IPS-NIHi11 (cell line): ENCODE measurements at places on chromosomes 5 and 9.
A peak's percentile ranks its signal among the peaks of the same experiment; 100 is the strongest.

DNA sequence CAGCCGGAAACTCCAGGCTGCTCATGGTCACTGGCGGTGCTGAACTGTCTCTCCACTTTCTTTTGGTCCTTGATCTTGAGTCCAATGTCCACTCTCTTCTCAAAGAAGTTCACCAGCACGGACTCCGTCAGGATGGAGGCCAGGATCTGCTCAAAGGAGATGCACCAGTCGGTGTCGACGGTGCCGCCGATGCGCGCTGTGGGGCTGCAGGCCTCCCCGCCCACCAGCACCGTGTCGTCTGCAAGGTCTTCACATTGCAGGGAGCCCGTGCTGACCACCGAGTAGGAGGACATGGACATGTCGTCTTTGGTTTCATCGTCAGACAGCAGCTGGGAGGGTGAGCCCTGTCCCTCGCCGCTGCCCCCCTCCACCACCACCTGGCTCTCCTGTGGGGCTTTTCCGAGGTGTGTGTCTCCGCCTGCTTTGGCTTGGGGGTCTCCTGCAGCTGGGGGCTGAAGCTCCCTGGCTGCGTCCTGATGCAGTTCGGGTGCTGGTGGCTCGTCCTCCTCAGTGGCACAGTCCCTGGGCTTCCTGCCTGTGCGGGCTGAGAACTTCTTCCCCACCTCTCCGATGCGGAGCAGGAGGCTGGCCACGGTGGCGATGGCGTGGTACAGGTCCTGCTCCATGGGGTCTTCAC is 5.0 kb upstream of the MRNIP start:
- no peak for DNase-seq

DNA sequence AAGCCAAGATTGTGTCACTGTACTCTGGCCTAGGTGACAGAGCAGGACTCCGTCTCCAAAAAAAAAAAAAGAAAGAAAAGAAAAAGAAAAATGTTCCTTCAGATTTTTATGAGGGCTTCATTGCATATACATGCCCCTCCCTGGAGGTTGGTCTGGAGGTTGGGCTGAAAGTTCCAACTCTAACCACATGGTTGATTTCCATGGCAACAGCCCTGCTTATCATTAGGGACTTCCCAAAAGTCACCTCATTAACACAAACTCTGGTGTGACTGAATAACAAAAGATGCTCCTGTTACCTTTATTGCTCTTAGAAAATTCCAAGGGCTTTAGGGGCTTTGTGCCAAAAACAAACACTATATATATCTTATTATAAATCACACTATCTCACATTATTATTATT is 113.8 kb downstream of the TMC1 start:
- DNase-seq: peak; percentile 48

- no peak for DNase-seq
Observed at GRCh38 chr5:78644741-78645300, 3.8 kb downstream of the LHFPL2 start.

GRCh38 chr9:6302417-6302816 is 25.8 kb upstream of the TPD52L3 start:
- no peak for DNase-seq

- no peak for DNase-seq
Observed at GRCh38 chr9:88653911-88654310, 118.9 kb downstream of the NXNL2 start.

DNA sequence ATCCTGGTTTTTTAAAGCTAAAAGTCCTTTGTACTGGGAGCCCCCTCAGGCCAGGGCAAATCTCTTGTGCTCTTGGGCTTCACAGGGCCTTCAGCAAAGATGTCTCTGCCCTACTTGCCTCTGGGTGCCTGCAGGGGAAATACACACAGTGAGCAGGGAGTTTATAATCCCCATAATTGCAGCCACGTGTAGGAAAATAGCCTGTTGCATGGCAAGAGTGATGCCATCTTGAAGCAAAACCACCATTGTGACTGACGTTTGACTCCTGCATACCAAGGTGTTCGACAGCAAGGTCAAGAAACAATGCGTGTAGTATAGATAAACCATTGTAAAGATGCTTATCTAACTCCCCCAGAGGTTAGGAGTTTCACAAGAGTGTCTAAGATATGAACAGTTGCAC is 11.4 kb upstream of the IL3 start:
- DNase-seq: peak; percentile 2

GRCh38 chr9:35481347-35481975 is 8.4 kb upstream of the RUSC2 start:
- DNase-seq: peak; percentile 57

DNA sequence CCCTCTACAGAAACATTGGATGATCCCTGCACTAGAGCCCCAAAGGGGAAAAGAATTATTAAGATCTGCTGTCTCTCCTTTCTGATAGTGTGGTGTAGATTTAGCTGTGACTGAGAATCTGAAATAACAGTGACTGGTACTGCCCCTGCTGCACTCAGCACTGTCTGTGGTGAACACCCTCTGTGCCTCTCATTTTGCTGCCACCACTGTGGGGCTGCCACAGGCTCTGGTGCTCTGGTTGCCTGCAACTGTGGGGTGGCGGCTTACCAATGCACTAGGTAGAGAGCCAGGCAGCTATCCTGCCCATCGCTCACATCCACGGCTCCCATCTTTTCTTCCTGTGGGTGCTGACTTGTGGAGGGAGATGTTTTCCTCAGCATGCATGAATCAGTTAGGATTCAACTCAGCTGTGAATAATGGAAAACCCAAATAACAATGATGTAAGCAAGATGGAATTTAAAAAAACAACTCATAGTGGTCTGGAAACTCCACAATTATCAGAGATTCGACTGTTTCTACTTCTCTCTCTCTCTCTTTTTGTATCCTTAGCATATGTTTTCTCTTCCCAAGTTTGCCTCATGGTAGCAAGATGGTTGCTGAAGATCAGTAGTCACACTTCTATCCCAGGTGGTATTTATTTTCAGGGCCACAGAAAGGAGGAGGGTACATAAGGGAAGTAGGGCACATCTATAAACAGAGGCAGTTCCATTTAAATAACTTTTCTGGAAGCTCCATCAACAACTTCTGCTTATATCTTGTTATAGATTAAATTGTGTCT is 99.8 kb upstream of the DAP start:
- no peak for DNase-seq

DNA sequence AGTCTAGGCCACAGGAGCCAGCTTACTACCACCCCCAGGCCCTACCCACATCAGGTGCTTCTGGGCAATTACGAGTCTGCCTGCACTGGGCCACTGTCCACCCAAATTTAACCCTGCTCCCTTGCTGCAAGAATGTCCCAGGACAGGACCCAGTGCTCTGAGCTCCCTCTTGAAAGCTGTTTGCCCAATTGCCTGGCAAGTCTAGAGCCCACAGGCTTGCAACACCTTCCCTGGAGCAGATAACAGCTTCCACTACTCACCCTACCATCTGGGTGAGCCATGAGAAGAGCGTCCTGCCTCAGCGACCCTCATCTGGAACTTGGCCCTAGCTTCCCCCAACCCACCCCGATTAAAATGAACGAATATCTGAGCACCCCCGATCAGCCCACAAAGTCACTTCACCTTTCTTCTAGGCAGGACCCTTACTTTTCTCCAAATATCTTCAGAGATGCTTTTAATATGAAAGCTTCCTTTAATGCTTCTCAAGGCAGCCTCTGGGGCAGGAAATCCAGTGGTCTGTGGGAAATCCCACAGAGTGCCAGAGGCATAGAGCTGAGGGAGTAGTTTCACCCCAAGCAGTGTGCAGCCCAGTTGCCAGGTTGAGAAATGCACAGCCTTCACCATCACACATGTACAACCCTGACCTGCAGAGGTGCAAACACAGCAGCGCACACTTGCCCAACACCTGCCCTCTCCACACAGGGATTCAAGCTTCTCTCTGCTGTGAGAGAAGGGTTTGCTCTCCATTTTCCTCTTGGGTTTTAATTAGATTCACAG is 10.6 kb downstream of the ACSL6 start:
- DNase-seq: no peak

DNA sequence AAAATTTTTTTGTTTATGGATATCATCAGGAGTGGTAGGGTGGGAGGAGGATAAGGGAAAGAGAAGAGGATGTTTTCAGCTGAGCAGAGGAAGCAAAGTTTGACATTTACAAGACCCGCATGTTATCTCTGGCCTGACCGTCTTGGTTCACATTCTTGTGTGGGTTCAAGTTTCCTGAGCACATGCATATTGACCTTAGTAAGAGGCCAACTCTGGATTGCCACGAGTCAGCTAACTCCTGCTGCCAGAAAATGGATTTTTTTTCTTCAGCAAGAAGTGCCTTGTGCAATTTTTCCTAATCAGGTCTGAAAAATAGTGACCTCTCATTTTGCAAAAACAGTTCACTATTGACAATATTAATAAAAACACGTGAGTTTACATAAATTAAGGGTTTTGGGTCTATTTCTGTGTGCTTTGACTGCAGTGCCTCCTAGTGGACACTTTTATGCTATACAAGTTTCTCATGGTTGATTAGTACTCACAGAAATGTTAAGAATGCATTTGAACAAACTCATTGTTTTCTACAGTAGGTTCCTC is 27.1 kb upstream of the BASP1 start:
- DNase-seq: peak; percentile 31

DNA sequence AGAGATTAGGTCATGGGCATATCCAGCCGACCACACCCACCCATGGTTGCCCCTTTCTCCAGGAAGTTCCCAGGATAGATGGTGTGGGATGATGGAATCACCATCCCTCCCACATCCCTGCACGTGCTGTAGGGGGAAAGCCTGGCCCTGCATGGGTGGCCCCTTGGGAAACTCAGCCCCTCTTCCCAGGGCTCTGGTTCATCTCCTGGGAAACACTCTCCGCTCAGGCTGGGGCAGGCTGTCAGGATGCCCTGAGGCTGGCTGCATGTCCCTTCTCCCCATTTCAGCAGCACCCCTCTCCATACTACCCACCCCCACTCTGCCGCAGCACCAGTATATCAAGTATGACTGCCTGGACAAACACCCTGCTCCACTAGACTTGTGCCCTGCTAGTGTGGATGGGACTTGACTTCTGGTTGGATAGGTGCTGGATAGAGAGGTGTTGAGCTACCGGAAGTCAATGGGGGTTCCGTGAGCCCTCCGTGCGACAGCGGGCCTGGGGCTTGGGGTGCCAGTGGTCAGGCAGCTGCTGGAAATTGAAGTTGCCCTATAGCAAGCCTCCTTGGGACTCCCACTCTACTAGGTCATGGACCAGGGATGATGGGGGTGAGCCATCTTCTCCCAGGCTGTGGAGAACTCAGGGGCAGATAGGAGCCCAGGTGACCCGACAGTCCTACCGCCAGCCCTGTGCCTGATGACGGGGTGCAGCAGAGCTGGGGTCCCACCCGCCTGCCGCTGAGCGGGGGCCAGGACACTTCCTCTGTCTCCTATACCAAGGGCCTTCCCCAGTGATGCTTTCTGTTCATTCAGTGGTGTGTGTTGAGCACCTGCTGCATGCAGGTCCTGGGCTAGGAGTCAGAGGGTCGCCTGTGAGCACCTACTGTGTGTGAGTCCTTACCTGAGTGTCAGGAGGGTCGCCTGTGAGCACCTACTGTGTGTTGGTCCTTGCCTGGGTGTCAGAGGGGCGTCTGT is 69.4 kb upstream of the COL5A1 start:
- peak; percentile 12 for DNase-seq

- no peak for DNase-seq
Observed at GRCh38 chr5:102591650-102592049, 92.8 kb upstream of the SLCO6A1 start.

DNA sequence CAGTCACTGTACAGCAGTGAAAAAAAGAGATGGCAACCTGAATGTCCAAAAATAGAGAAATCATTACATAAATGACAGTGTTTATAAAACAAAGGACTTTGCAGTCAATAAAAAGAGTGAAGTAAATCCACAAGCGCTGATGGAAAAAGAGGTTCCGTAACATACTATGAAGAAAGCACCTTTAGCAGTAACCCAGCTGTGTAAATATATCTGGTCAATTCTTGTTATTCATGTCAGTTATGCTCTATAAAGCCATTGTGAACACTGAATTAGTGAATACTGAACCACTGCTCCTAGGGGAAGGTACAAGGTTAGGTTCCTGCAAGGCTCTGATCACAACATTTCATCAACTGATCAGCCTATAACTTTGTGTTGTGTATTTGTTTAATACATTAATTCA is 39.5 kb downstream of the CCNJL start:
- no peak for DNase-seq

GRCh38 chr9:137760426-137760825 is 117.2 kb upstream of the CACNA1B start:
- DNase-seq: no peak
